NCI-H1048 (cell line): ENCODE measurements at places on chromosomes 3 and 15.

DNA sequence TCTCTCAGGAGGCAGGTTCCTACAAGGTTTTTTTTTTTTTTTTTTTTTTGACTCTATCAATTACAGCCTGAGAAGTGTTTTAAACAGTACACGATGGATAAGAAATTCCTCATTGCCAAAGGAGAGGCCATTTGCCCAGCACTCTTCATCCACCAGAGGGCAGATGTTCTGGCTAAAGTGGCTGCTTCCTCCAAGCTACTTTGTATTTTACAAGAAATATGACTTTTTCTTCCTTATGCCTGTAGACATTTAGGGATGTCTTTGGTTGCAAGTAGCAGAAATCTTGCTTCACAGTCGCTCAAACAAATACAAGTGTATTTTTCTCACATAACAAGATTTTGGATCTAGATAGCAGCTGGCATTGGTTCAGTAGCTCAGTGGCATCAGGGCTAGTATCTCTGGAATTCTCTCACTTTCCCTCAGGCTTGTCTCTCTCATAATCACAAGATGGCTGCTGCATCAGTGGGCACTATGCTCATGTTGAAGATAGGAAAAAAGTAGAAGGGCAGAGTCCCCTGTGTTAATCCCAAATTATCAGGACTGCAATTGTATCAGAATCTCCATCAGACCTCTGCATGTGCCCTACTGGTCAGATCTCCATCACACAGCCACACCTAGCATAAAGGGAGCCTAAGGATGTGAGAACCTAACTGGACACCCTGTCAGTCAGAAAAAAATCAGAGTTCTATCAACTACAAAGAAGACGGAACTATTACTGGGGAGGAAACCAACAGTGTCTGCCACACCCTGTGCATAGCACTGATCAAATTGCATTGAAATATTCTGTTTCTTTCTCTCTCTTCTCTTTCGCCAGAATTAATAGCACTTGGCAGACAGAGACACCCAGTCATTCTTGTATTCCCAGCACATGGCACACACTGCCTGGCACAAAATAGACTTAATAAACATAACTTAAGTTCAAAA, 138.9 kb upstream of the COL8A1 start:
- DNase-seq = no peak

DNA sequence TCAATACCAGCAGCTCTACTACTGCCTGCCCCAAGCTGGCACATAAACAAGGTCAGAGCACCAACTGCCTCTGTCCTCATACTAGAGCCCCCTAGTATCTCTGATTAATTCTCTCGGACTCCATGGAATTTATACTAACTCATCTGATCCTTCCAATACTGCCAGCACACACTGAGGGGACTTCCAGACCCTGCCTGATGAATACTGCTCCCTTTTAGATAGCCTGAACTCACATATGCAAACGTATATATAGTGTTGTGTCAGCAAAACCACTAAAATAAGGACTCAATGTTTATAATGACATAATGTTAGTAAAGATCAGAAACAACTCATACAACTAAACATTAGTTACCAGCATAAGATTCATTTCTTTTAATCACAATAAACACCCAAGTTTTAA, 25.0 kb downstream of the CEP70 start:
- no peak for DNase-seq

GRCh38 chr3:54863366-54863765, 64.5 kb downstream of the LRTM1 start:
- DNase-seq = no peak

DNA sequence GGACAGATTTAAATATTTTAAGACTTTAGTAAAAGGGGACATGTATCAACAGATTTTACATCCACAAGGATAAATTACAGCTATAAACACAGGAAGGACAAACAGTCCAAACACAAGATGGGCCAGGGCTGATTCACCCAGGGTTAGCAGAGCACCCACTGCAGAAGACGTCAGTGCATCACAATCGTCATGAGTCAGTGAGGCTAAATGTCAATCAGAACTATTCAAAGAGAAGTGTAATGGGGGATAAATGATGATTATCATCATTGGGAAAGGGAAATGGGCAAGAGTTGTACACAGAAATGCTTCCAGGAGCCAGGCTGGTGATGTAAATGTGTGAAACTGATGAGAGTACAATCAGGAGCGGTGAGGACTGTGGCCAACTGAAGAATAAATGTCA, 226.8 kb downstream of the PLCL2 start:
- no peak for DNase-seq

GRCh38 chr3:23762214-23762613, 43.5 kb upstream of the UBE2E1 start:
- DNase-seq = no peak

DNA sequence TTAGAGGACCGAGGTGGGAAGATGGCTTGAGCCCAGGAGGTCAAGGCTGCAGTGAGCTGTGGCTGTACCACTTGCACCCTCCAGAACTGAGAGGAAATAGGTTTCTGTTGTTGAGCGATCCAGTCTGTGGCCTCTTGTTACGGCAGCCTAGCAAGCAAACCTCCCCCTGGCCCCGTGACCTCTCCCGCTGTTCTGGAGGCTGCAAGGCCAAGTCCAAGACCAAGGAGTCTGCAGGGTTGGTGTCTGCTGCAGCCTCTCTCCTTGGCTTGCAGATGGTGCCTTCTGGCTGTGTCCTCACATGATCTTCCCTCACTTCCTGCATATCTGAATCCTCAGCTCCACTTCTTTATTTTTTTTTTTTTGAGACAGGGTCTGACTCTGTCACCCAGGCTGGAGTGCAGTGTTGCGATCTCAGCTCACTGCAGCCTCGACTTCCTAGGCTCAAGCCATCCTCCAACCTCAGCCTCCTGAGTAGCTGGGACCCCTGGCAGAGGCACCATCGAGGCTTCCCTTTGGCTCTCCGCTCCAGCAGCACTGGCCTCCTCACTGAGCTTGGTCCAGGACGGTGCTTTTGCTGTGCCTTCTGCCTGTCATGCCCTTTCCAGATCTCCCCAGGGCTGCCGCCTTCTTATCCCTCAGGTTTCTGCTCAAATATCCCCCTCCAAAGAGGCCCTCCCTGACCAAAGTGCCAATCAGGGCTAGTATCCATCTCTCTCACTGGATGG, 18.0 kb upstream of the PLXND1 start:
- no peak for DNase-seq

DNA sequence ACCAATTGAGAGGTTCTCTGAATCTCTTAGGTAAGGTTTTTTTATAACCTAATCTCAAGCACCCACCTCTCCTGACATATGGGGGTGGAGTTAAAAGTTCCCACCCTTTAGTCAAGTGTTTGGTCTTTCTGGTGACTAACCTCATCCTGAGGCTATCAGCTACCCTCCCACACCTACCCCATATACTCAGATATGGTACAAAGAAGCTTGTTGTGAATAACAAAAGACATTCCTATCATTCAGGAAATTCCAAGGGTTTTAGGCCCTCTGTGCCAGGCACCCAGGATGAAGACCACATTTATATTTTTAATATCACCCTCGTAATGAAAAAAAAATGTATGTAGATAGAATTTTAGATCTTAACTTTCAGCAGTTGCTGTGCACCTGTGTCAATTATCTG, 9.0 kb downstream of the CHMP2B start:
- no peak for DNase-seq

DNA sequence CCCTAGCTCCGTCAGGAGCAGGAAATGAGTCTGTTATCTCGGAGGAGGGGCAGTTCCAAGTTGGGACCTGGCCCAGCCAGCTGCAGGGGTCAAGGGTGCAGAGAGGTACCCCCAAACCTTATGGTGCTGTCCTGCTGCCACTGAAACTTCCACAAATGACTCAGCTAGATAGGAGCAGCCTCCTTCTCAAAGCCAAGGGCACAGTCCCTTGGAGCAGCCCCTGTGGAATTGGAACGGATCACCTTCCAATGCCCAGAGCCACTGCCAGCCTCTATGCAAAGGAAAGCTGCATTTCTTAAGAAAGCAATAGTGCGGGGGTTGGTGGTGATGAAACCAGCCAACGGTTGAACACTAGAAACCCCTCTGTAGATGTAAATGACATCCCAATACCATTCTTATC, 19.6 kb upstream of the LRRK1 start:
- DNase-seq = no peak

- no peak for DNase-seq
Measured at GRCh38 chr15:98658831-98659699, 10.7 kb downstream of the IGF1R start.

DNA sequence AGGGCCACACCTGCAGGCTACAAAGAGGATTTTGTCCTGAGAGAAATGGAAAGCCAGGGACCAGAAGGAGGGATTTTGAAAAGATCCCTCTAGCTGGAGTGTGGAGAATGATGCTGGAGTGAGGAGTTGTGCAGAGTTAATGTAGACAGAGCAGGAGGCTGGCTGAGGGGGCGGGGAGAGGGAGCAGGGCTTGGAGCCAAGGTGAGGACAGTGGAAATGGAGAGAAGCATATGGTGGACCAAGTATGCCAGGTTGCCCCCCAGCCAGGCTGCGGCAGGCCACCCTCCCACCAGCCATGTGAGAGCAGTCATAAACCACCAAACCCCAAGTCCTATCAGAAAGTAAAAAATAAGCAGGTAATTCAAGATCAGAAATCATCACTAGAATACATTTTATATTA, 14.7 kb downstream of the RARRES1 start:
- no peak for DNase-seq
